ENCODE measurements at places on chromosomes 2 and 18. TPM values are rescaled to one million over a fixed set of nuclear protein-coding genes. Genes with fewer than 3 reads are reported as not detected.

- no peak for DNase-seq
Observed at GRCh38 chr2:85768713-85769112, 14.9 kb downstream of the ATOH8 start.

DNA sequence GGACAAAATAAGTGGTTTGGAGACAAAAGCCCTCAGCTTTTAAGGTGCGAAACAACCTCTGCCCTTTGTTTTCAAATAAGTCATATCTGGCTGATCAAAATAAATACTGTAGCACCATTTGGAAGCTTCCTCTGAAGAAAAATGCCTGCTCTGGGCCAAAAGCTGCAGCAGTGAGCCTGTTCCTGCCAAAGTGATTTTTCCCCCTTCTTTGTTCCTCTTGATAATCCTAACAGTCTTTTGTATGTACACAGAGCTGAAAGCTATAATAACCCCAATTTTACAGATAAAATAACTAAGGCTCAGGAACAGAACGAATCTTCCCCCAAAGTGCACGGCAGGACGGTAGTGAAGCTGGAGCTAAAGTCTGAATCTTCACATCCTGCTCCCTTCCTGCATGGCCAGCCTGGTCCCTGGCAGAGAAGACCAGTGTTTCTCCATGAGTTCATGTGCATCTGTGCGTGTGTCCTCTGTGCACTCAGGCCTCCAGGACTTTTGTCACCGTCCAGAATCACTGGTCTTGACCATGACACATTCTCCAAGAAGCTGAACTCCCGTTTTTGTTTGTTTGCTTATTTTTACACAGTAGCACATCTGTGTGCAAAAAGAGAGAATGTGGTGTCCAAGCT, 2114.1 kb upstream of the PIK3C3 start:
- DNase-seq: peak; percentile 26

DNA sequence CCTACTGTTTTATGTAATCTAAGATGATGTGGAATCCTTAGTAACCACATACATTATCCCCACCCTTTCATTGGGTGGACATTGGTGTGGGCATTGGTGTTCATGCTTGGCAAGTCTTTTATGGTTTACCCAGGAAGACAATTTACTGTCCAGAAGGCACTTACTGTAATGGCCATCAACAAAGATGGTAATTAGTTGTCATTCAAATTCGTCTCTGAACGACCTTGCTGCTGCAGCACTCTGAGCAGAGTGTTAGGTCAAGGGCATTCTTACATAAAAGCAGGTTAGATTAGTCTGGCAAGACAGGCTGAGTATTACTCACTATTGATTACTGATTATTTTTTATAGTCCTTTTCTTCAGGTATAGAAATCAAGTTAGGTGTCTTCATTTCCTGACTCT, 447.9 kb downstream of the XIRP2 start:
- DNase-seq: no peak

GRCh38 chr2:203014456-203015199, at the start of gene NBEAL1:
TSS of gene NBEAL1 (plus strand) at chr2:203014875. CDS start at chr2:203016385, 1,510 bp downstream.
- DNase-seq: peak; percentile 97

The RAB6D gene
- 0.36 TPM for total RNA-seq

The UGT1A4 gene
- total RNA-seq: not detected

The CDH20 gene
- total RNA-seq: 29.0 TPM
